Spinal cord (tissue), 10 donors: ENCODE measurements at places on chromosomes 2 and 18. TPM values are rescaled to one million over a fixed set of nuclear protein-coding genes. Genes with fewer than 3 reads are reported as not detected.

Gene ITGB6
- total RNA-seq, result 0.06 TPM

Gene GALNT13
- total RNA-seq, result 55.6 TPM

Gene AKAIN1
- total RNA-seq, result 1.9 TPM

Gene POTEC
- not detected for total RNA-seq

Gene VPS54
- 42.8 TPM for total RNA-seq

Gene MRPL53
- total RNA-seq, result 80.6 TPM

Gene MYO5B
- total RNA-seq, result 8.0 TPM

Gene UGT1A4
- not detected for total RNA-seq

Gene MAPRE3
- total RNA-seq, result 21.2 TPM

Gene DTNA
- 90.4 TPM for total RNA-seq

Gene TXNDC2
- total RNA-seq, result not detected

Gene UGT1A10
- total RNA-seq, result not detected

Gene EGR4
- not detected for total RNA-seq

Gene KLHL14
- total RNA-seq, result 2.9 TPM

Gene TMEFF2
- total RNA-seq, result 46.7 TPM

Gene NDC80
- 14.9 TPM for total RNA-seq

Gene TMEM17
- 6.0 TPM for total RNA-seq

Gene PLCD4
- total RNA-seq, result 9.0 TPM

Gene BCL2
- total RNA-seq, result 14.4 TPM

Gene DNAH7
- 14.2 TPM for total RNA-seq

Gene SLC9A4
- 0.30 TPM for total RNA-seq

Gene PIEZO2
- total RNA-seq, result 110 TPM

Gene LYPD6
- 31.0 TPM for total RNA-seq

Gene DSEL
- 45.3 TPM for total RNA-seq

Gene UCN
- 0.79 TPM for total RNA-seq

Gene HMSD
- total RNA-seq, result 1.2 TPM

Gene STARD6
- 0.69 TPM for total RNA-seq

Gene SNRPD1
- total RNA-seq, result 16.1 TPM

Gene SUCLG1
- total RNA-seq, result 81.6 TPM

Gene PSTPIP2
- 8.8 TPM for total RNA-seq

Gene RESP18
- total RNA-seq, result 2.8 TPM

Gene ALPP
- 0.06 TPM for total RNA-seq

Gene NETO1
- 10.0 TPM for total RNA-seq

Gene UGT1A5
- total RNA-seq, result not detected

Gene LINC00305
- 2.9 TPM for total RNA-seq
